Mononuclear cell (primary cell): ENCODE measurements at places on chromosomes 7 and 10. TPM values are rescaled to one million over a fixed set of nuclear protein-coding genes. Genes with fewer than 3 reads are reported as not detected.

CDNF gene
- 1.0 TPM for total RNA-seq

RHOBTB1 gene
- total RNA-seq: 4.1 TPM

NEURL1 gene
- total RNA-seq: 4.8 TPM

STK17A gene
- 253 TPM for total RNA-seq

SPDYE5 gene
- total RNA-seq: not detected

PPP1R17 gene
- total RNA-seq: not detected

FRG2B gene
- not detected for total RNA-seq

NUTM2A gene
- 0.84 TPM for total RNA-seq

KNDC1 gene
- total RNA-seq: 0.94 TPM

ZNF394 gene
- total RNA-seq: 198 TPM

NAT16 gene
- total RNA-seq: not detected

KAZALD1 gene
- total RNA-seq: 0.42 TPM

HTR5A gene
- under 0.01 TPM for total RNA-seq
